ENCODE measurements at places on chromosomes 5 and 9.
A peak's percentile ranks its signal among the peaks of the same experiment; 100 is the strongest.

DNA sequence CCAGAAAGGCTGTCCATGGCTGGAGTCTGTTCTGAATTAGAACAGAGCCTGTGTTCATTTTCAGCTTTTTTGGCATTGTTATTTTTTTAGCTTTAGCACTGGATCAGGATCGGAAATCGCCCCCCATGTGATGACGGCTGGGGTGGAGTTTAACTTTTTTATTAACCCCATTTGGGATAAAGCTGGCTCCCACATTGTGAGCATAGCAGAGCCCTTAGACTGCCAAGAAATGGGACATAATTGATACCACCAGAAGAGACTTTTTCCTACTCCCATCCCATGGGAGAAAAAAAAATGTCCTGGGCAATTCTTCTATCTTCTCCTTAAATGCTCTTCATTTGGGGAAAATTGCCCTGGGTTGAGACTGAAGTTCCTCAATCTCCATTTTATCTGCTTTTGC lies 52.4 kb downstream of the SLIT3 start:
- DNase-seq: peak; percentile 87

- no peak for DNase-seq
Measured at GRCh38 chr5:56045469-56045868, 50.7 kb upstream of the IL6ST start.

DNA sequence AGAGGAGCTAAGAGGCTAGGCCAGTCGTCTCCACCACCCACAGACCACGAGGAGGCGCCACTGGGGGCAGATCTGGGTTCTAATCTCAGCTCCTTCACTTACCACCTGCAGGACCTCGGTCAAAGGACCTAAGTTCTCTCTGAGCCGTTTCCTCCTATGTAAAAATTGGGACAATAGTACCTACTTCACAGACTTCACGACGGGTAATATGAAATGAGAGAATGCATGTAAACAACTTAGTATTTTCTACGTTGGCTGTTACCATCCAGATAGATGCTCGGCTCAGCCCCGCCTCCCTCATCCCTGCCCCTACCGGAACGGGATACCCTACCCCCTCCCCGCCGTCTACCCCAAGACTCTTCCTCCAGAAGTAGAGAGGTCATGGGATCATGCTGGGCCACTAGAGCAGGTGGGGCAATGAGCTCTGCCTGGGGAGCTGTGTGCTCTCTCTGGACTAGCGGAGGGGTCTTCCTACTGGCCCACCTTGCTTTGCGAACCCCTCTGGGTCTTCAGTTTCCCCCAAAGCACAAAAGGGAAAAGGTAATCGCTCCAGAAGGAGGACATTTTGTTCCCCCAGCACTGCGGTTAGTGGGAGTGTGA lies 541 bp downstream of the GNPDA1 start:
- peak; percentile 14 for DNase-seq

DNA sequence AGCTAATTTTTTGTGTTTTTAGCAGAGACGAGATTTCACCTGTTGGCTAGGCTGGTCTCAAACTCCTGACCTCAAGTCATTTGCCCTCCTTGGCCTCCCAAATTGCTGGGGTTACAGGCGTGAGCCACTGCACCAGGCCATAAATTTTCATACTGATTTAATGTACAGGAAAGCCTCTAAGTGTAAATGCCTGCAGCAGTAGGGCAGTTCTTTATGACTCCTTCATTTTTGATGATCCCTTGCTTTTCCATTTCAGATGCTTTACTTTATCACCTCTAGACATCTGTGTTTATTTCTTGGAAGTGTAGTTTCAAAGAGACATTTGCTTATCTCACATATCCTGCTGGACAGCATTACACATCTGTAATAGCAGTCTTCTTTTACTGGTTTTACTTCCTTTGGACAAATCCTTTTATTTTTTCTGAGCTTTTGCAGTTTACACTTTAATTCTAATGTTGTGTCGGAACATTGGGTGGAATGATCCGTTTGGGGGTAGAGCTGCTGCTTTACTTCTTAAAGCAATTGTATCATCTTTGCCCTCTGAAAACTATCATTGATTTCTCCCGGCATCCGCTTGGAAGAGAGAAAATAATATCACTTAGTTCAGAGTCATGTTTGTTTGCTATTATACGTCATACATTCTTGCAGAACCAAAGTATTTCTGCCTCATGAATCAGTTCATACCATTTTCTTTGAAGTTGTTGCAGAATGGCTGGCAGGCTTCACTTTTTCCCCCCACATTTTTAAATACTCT lies 36.0 kb downstream of the SCGB3A1 start:
- peak; percentile 8 for DNase-seq

DNA sequence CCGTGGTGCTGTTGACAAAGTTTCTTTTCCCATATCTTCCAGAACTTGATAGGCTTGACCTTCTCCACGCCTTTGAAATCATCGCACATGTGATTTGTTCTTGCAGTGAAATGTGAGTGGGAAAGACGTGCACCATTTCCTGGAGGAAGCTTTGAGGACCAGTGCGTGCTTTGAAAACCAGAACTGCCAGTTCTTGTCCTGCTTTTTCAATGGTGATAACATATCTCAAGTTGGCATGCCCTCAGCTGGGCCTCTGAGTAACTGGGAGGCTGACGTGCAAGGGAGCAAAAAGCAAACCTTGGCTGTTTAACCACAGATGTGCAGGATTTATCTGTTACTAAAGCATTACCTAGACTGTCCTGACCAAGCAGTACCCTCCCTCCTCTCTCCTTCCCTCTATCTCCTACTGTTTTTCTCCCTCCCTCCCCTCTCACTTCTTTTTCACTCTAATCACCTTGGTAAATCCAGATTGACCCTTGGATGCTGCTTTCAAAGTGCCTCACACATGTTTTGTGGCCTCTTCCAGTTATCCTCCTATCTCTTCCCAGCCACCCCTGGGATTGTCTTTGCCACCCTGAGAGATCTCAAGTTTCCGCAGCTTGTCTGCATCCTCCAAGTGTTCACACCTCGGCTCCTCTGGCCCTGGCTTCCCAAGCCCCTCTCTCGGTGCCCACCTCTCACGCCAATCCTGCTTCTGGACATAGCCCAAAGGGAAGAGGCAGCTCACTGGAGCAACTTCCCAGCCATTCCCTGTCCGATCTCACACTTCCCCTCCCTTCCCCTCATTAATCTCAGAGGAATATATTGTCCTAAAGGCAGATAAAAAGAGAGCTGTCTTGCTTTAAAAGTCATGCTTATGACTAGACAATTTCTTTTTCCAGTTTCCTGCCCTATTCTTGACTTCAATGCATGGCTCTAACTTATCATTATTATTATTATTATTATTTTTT lies 198.3 kb downstream of the ERCC6L2 start:
- no peak for DNase-seq

GRCh38 chr9:73183428-73183827 lies 31.8 kb downstream of the ANXA1 start:
- DNase-seq: no peak

DNA sequence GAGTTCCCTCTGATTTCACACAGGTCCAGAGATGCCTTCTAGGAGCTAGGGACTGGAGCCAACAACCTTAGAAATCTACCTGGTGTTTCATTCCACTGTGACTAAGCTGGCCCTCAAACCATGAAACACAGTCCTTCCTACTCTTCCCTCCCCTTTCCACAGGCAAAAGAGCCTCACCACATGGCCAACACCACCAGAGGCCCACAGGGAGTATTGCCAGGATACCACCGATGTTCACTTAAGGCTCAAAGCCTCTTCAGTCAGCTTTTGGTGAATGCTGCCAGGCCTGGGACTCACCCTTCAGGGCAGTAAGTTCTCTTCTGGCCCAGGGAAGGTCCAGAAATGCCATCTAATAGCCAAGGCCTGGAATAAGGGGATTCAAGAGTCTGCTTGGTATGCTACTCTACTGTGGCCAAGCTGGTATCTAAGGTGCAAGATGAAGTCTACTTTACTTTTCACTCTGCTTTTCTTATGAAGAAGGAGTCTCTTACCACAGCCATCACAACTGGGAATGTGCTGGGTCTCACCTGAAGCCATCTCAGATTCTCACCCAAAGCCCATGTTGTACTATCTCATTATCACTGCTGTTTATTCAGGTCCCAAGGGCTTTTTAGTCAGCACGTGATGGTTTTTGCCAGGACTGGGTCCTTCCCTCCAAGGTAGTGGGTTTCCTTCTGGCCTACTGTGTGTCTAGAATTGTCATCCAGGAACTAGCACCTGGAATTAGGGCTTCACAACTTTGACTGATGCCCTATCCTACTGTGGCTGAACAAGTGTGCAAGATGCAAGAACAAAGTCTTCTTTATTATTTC lies 1018.4 kb downstream of the TAF11L14 start:
- DNase-seq: no peak

DNA sequence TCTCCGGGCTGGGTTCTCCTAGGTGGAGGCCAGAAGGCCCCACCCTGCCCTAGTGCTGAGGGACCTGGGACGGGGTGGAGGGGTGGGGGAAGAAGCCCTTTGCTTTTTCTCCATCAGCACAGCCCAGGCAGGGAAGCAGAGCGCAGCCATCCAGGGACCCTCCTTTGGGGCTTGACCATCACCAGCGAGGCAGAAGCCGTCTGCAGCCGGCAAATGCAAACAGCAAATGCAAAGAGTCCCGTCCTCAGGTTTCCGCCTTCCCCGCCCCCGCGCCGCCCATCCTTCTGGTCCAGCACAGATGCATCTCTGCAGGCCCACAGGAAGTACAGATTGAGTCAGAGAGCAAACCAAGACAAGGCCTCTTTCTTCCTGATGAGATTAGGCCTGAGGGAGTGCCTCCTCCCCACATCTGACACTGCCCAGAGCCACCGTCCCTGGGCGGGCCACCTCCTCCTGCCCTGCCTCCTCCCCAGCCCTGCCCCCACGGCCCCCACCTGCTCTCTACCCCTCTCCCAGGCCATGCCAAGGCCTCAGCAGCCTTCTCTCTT lies 23.4 kb downstream of the CORO2A start:
- DNase-seq: peak; percentile 42

DNA sequence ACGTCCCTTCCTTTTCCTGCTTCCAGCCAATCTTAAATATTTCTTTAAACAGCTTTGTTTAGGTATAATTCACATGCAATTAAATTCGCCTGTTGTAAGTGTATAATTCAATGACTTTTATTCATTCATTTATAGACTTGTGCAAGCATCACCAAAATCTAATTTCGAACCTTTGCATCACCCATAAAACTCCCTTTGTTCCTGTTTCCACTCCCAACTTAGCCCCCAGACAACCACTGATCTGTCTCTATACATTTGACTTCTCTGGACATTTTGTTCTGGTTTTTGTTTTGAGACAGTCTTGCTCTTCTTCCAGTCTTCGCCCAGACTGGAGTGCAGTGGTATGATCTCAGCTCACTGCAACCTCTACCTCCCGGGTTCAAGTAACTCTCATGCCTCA lies 71.5 kb downstream of the NR6A1 start:
- no peak for DNase-seq

GRCh38 chr5:34843497-34843896 lies 4.5 kb downstream of the TTC23L start:
- peak; percentile 24 for DNase-seq

GRCh38 chr5:163385271-163385670 lies 52.1 kb upstream of the CCNG1 start:
- DNase-seq: peak; percentile 33

GRCh38 chr5:6950250-6950649 lies 237.0 kb downstream of the TENT4A start:
- DNase-seq: no peak

- DNase-seq: peak; percentile 75
Measured at GRCh38 chr5:96537386-96537785, 104.3 kb upstream of the PCSK1 start.

DNA sequence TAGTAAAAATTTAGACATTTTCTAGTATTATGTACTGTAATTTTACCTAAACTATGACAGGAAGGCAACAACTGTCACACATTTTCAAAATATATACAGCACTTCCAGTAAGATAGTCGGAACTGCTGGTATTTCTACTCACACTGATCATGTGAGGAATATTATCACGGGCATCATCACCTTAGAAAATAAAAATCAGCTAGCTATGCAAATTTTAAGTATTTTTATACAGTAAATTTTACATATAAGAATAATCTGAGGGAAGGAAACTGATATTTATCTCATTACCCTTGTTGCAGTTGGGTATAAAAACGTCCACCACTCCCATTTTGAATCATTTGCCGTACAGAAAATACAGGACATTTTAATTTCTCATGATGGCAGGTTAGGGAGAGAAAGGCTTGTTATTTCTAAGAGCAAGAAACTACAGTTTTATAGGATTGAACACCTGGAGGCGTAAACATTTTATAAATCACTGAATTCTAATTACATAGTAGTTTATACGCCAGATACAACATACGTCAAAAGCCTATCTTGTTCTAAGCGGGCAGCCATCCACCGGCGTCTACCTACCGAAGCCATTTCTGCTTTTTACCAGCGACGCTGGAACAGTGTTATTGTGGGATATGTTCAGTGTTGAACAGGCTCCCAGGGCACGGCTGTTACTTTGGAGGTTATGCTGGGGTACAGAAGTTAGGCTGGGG lies 729 bp upstream of the TNPO1 start:
- DNase-seq: no peak

DNA sequence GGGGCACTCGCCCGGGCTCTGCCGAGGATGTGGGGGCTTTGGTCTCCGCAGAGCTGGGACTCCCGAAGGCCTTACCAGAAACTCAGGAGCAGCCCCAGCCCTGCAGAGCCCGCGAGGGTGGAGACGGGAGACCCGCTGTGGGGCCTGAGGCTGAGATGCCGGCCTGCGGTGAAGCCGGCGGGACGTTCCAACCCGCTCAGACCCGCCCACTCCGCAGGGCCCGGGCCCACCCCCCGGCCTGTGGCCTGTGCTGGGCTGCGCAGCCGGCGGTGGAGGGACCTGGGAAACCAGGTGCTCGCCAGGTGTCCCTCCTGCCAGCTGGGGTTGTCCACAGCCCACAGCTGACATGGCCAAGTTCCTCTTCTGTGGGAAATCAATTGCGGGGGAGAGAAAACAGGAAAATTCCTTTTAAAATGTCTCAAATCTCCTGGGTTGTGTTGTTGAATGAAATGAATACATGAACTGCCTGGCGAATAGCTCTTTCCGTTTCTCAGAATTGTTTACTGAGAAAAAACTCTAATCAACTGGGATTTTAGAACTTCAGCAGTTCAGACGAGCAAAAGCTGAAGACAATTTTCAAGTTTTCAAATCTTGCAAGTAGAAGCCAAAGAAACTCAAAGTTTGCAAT lies 49.0 kb upstream of the IRX4 start:
- no peak for DNase-seq

GRCh38 chr9:93902051-93902779 lies 52.9 kb downstream of the BARX1 start:
- DNase-seq: no peak

GRCh38 chr5:73158313-73158712 lies 14.7 kb upstream of the TMEM174 start:
- DNase-seq: no peak

- no peak for DNase-seq
Measured at GRCh38 chr9:18068900-18069299, 405.1 kb upstream of the ADAMTSL1 start.

DNA sequence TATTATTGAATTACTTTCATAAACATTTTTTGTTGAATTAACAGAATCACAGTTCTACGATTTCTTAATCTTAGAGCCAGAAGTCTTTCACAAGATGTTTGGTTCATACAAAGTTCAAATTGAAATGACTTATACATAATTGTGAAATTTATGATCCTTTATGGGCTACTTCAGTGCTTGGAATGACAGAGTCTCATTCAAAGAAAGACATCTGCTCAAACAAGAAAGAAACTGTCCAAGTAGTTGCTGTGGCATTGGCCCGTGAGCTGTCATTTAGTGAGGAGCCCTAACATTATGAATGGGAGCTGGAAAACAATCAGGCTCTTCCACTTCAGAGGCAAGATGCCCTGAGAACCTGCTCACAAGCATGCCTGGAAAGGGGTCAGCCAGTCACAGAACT lies 63.4 kb downstream of the AUH start:
- peak; percentile 37 for DNase-seq

Data from fibroblast of upper back skin (primary cell).